ENCODE measurements at places on chromosomes 2 and 18.

DNA sequence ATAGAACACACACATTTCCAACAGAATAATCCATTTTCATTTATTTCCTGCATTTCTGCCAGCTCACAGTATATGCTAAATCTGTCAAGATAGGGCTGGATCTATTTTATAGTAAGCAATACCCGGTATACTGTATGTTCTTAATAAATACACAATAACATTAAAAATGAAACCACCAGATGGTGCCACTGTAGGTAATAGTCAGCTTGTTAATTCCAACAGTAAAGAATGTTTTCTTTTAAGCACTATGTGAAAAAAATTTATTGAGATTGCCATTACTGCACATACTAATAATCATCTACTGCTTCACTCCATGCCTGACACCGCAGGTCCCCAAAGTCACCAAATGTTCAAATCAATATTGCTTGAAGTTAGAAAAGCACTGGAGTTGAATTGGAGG lies 131.5 kb upstream of the PGAP1 start:
- DNase-seq: no peak

DNA sequence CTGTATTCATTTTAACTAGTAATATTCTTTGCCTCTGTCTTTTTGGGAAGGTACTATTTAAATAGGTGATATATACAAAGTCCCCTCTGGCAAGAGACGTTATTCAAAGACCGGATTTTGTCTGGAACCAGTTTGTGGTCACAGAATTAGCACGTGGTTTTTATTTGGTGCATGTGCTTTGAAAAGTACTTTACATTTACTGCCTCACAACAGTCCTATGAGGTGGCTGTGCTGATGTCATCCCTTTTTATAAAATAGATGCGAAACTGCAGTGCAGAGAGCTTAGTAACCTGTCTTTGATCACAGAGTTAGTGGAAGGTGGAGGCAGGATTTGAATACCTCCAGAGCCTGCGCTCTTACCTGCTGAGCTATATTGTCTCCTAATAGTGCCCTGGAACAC lies 4.0 kb downstream of the LPIN1 start:
- no peak for DNase-seq

DNA sequence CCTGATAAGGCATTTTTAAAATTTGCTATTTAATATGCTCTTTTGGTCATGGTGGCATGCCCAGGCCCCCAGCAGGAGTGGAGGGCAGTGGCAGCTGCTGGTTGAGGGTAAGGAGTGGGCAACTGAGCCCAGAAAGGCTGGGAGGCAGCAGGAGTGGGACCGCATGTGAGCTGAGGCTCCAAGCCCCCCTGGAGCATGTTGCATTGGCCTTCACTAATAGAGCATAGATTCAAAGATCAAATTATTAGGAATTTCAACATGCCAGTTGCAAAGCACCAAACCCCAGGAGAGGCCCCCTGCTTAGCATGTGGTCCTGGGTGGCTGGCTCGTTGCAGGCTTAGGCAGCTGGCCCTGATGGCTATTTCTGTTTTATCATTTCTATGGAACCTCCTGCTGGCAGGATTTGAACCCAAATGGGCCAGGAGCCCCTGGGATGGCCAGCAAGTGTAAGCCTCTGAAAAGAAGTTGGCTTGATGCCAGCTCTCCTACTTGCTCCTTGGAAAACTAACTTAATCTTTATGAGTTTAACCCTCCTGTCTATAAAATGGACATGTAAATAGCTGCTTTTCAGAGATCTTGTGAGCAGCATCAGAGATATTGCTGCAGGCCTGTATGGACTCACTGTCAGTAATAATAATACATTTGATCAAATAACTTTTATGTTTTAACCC lies 42.1 kb upstream of the TMEM131 start:
- DNase-seq: no peak

DNA sequence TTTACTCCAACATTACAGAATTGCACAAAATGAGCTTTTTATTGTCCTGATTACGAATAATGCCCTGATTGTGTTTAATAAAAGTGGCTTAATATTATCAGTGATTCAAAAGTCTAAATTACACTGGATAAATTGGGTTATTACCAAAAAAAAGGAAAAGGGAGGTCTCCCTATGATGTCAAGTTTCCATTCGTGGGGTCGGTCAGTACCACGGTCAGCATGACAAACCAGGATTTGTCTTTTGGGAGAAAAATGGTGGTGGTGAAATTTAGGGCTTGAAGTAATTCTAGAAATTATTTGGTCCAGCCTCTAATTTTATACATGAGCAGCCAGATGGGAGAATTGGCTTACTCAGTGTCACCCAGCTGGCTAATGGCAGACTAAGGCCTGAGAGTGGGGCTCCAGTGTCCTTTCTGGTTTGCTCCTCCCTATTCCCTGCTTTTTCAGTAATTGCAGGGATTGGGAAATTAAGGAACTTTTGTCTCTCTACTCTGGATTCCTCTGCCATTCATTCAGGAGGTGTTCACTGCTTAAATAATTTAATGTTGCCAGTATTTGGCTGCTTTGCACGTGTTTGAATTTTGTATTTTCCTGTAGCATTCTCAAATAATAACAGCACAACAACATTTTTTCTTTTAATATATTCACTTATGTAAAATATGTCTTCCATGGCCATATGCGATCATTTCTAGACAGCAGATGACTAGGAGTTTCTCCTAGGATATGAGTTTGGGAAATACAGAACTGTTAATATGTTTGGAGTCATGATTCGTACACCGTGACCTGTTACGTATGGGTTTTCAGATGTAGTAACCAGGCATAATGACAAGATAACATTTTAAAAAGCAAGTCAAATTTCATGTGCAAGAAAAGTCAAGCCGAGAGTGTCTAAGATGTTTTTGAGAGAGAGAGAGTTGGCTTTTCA lies 128.9 kb upstream of the NOSTRIN start:
- no peak for DNase-seq

- no peak for DNase-seq
Measured at GRCh38 chr2:17592731-17593409, 52.4 kb downstream of the VSNL1 start.

GRCh38 chr2:70962211-70962884 lies 16.1 kb upstream of the ANKRD53 start:
- no peak for DNase-seq

DNA sequence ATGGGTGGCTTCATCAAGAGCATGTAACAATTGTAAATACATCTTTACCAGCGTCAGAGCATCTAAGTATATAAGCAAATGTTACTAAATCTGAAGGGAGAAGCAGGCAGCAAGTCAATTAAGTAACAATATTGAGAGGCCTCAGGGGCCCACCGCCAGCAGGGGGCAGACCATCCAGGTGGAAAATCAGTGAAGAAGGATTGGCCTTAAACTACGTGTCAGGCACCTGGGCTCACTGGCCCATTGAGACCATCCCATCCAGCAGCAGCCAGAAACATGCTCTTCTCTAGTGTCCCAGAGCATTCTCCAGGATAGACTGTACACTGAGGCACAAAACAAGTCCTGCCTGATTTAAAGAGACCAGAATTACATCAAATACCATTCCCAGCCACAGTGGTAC lies 96.2 kb upstream of the SNTG2 start:
- no peak for DNase-seq

GRCh38 chr18:65751155-65752085 lies 608 bp downstream of the CDH7 start:
- no peak for DNase-seq

GRCh38 chr2:217149087-217149660 lies 289.3 kb upstream of the TNP1 start:
- DNase-seq: no peak

- DNase-seq: no peak
Measured at GRCh38 chr2:71006955-71007799, 12.5 kb upstream of the TEX261 start.

- DNase-seq: no peak
Measured at GRCh38 chr2:1503471-1504310, 90.4 kb downstream of the TPO start.

DNA sequence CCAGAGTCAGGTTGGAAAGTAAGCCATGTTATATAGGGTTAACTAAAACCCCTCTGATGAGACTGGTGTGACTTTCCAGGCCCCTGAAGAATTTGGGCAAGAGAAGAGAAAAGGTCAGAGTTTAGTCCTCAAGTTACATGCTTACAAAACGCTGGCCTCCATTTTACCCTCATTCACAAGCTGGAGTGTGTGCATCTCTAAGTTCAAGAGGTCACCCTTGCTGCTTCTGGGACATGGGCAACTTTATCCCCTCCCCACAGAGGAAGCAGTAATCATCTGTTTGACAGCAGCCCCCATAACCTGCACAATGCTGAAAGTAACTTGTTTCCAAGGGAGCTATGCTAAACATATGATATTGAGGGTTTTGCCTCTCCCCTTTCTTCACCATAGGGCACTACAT lies 85.2 kb upstream of the CCDC195 start:
- no peak for DNase-seq

GRCh38 chr2:101089419-101089818 lies 61.8 kb downstream of the TBC1D8 start:
- DNase-seq: no peak

All from cortex of kidney (tissue), 1 donor.